ENCODE measurements at places on chromosomes 4 and X.

GRCh38 chr4:181194096-181194495 lies 1049.1 kb upstream of the TENM3 start:
- no peak for DNase-seq

- DNase-seq, result peak; percentile 15
Observed at GRCh38 chrX:136126872-136127406, 20.4 kb upstream of the FHL1 start.

DNA sequence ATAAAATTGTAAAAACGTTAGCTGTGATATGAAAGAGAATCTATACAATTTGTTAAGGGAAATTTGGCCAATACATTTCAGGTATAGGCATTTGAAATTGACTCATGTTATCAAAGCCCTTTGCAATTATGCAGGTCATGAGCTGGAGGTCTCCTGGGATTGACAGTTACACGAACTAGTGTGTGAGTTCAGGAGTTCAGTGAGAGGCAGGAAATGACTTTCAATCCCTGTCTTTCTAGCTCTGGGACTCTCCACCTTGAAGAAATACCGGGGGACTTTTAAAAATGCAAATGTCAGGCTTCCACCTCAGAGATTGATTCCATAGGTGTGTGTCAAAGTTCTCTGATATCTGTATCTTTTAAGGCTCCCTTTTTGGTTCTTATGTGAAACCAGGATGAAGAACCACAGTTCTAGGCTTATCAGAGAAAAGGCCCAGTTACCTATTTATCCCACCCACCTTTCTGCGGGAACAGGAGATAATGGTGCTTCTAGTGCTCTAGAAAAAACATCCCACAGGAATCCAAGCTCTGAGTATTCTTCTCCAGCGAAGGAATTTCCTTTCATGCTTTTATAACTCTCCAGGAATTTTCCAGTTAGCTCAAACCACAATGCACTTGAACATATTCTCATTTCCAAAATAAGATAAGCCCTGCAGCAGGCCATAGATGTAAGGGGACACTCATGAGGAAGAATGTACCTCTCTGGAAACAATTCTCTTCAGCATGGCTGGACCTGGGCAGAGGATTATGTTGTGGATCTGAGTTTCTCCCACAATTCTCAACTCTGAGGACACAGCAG lies 501.0 kb downstream of the IDS start:
- no peak for DNase-seq

GRCh38 chr4:144518181-144518895 lies 127.6 kb upstream of the HHIP start:
- DNase-seq, result no peak

DNA sequence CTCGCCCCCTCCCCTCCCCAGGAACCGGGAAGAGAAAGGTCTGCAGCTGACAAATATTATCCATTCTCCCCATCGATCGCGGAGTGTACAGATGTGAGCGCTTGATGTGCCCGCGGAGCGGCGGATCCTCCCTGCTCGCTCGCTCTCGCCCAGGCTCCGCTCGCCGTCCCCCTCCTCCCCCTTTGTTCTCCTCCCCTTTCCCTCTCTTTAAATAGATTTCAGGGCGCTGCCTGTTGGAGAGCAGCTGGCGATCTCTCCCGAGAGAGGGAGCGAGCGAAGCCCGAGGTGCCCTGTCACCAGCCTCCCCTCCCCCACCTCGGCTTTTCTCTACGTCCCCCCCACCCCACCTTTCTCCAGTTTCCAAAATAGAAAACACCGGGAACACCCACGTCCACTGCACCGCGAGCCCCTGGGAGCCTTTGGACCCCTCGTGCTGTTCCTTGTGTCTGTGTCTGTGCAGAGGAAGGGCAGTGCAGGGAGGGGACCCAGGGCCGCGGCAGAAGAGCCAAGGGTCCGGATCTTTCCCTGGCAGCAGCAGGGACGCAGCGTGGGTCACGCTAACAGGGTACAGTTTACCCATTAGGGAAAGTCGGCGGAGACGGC lies 56.6 kb upstream of the BCOR start:
- peak; percentile 42 for DNase-seq

DNA sequence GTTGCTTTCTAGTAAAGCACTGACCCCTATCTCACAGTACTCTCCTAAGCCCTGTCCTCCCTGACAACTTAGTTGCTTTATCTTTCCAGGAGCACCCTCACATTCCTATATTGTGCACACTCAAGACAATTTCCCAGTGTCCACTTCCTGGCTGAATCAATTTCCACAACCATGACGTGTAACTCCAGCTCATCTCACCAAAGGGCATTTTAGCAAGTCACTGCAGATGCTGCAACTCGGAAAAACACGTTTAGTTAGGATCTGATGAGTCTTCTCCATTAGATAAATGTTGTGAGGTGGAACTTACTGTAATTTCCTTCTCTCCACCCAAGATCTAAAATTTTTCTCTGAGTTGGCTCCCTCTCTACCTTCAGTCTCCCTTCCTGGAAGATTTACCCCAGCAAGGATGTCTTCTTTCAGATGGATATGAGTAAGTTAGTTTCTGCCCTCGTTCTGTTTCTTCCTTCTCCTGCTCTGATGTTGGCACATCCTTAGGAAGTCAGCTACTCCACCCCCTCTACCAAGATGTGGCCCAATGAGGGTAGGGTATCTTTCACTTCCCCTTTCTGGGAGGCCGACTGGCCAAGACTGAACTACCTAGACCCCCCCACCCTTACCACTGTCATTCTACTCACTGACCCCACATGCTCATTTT lies 28.8 kb upstream of the IL13RA1 start:
- peak; percentile 86 for DNase-seq

- DNase-seq, result no peak
Observed at GRCh38 chr4:74266081-74266480, 42.2 kb upstream of the EPGN start.

DNA sequence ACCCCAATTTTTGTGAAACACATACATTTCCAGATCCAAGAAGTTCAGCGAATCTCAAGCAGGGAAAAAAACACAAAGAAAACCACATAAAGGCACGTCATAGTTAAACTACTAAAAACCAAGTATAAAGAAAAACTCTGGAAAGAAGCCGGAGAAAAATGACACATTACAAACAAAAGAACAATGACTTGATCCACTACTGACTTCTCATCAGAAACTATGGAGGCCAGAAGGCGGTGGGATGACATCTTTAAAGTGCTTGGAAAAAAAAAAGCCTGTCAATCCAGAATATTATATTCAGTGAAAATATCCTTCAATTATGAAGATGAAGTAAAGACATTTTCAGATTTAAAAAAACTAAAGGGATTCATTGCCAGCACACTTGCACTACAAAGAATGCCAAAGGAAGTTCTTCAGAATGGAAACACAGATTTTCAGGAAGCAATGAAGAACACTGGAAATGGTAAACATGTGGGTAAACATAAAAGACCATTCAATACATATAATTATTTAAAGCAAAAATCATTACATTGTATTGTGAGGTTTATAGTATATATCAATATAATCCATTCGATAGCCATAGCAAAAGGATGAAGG lies 32.6 kb upstream of the PPP2R2C start:
- peak; percentile 2 for DNase-seq

DNA sequence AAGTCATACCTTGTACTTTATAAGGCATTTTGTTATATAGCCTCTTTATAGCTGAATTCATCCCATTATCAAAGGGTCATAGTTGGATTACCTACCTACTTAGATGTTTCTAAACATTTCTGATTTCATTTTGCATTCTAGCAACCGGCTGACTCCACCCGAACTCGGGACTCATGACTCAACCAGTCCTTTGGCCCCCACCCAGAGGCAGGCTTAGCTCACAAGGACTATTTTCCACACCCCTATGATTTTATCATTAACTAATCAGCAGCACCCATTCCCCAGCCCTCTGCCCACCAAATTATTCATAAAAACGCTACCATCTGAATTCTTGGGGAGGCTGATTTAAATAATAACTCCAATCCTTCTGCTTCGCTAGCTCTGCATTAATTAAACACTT lies 79.9 kb upstream of the EGFL6 start:
- DNase-seq, result no peak

- no peak for DNase-seq
Observed at GRCh38 chrX:8851231-8851886, 50.2 kb upstream of the FAM9A start.

DNA sequence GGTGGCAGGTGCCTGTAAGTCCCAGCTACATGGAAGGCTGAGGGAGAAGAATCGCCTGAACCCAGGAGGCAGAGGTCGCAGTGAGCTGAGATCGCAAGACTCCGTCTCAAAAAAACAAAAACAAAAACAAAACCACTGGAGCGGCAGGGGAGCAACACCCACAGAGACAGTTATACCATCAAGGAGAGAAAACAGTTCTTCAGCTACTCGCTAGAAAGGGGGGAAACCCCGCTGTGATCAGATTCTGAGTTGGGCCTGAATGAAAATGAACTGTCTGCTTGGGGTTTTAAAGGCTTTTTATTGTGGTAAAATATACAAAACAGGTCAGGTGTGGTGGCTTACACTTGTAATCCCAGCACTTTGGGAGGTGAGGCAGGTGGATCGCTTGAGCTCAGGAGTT lies 16.8 kb upstream of the IRAK1 start:
- no peak for DNase-seq

GRCh38 chr4:94766856-94767255 lies 9.1 kb downstream of the BMPR1B start:
- no peak for DNase-seq

- peak; percentile 53 for DNase-seq
Observed at GRCh38 chr4:53706422-53707032, 115.2 kb upstream of the LNX1 start.

- DNase-seq, result no peak
Observed at GRCh38 chr4:118087366-118087765, 53.1 kb downstream of the NDST3 start.

- DNase-seq, result no peak
Observed at GRCh38 chr4:55069248-55069647, 56.1 kb downstream of the KDR start.

DNA sequence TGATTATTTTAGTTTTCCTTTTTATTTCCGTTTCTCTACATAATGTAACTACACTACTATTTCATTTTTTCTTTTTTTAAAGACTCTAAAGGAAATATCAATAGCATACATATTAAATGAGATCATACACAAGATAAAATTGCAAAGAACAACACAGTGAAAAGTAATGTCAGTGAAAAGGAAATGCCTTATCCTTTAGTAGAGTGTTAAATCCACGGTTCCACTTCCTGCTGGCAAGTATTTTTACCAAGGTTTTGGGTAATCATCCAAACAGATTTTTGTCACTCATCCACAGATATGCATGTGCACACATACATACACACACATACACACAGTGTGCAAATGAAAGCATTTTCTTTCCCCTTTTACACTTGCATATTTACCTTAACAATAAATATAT lies 548.9 kb downstream of the PPP4R3C start:
- DNase-seq, result no peak

GRCh38 chr4:6109842-6110560 lies 90.3 kb downstream of the JAKMIP1 start:
- DNase-seq, result no peak

DNA sequence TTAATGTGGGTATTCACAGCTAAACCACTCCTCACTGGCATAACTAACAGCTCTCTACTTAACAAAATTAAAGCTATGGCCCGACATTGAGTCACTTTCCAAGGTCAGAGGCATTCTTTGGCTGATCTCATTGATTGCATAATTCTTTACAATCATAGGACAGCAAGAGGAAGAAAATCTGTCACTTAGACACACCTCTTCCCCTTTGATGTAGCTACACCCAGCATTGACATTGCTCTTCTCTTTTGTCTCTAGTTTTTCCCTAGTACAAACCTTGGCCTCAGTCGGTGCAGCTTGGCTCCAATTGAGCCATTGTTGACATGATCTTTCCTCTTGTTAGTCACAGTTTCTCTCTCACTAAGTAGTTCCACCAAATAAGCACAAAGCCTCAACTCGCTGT lies 313.3 kb upstream of the ACTRT1 start:
- DNase-seq, result no peak

DNA sequence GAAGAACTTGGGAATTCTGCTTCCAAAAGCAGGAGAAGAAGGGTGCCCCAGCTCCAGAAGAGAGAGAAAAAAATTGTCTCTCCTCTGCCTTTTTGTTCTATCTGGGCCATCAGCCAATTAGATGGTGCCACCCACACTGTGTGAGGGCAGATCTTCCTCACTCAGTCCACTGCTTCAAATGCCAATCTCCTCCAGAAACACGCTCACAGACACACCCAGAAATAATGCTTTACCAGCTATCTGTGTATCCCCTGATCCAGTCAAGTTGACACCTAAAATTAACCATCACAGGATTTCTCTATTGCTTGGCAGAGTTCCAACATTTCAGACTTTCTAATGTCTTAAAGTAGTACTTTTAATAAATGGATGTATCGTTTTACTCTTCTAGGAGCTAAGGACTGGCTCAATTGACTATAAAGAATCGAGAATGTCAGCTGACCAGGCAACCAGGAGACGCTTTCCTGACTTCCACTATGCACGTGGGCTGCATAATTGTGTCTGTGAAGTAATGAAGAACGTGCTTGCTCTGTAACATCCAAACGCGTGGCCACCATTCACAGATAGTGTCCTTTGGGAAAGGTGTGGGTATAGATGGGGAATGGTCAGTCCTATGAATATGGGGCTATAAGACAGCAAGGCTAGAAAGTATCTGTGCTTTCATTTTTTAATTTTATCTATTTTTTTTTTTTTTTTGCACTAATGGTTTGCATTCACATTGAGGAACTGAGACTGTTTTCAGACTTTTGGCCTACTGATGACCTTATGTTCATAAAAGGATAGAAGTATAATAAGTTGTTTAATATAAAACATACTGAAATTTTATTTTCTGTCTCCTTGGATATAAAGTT lies 9.9 kb upstream of the SMIM20 start:
- DNase-seq, result peak; percentile 55

GRCh38 chrX:35076061-35076460 lies 133.5 kb downstream of the FAM47B start:
- DNase-seq, result peak; percentile 4

GRCh38 chrX:19674041-19674789 lies 158.9 kb upstream of the MAP3K15 start:
- DNase-seq, result no peak

- DNase-seq, result no peak
Observed at GRCh38 chr4:133464311-133464710, 315.2 kb downstream of the PCDH10 start.

DNA sequence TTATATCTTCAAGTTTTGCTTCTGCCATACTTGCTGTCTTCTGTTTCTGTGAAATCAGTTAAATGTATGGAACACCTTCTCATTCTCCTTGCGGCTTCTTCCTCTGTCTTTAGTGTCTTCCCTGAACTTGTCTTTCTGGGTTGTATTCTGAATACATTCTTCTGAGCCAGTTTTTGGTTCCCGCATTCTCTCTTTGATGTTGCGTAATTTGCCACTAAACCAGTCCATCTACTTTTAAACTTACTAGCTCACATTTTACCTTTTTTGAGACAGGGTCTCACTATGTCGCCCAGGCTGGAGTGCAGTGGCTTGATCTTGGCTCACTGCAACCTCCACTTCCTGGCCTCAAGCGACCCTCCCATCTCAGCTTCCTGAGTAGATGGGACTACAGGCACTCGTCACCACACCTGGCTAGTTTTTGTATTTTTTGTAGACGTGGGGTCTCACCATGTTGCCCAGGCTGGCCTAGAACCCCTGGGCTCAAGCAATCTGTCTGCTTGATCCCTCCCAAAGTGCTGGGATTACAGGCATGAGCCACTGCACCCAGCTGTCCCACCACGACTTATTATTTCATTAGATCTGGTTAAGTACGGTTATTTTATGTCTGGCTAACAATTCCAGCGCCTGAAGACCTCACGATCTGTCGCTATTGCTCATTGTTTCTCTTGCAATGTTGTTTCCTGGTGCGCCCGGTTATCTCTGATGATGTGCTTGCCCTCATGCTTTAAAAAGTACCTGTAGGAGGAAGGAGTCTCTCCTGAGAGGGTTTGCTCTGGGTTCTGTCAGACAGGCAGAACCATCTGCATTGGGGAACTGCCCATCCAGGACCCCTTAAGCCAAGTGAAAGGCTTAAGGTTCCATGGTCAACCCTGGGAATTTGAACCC lies 9.8 kb upstream of the FAM3A start:
- peak; percentile 3 for DNase-seq

All from MV-4-11 (cell line).